Bone marrow (tissue), 2 donors: ENCODE measurements at places on chromosomes 1 and 21.

DNA sequence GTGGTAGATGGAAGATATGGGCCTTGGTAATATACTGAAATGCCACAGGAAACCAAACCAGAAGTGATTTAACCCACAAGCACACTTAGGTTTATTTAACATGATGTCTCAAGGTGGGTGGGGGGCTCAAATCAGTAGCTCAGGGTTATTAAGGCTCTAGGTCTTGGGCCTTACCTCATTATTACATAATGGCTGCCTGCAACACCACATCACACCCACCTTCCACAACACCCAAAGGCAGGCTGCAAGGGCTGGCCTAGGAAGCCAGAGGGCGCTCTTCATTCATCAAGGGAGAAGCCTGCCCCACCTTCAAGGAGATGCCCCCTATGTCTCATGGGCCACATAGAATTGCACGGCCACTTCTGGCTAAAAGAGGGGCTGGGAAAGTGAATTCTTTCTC, 6.0 kb downstream of the TFF1 start:
- DNase-seq: no peak

DNA sequence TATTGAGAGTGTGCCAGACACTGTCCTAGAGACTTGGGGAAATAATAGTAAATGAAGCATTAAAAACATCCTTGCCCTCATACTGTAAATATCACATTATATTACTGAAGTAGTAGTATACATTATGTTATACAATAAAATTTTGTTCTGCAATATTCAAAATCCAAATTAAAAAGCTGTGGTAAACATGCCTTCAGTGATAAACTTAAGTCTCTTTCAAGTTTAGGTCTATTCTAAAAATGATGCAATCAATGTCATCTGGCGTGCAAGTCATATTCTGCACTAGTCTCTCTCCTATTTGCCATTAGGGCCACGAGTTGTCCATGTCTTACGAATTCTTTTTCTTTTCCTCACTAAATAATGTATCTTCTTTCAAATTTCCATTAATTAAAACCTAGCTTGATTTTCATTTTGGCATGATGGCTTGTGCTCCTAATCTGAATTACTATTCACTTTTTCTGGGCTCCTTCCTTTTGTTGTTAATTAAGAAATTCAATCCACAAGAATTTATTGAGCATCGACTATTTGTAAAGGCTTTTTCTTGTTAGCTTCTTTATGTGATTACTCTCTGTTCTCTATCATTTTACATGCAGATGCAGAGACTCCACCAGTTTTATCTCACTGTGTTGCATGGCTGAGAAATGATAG, 130.7 kb downstream of the COQ8A start:
- no peak for DNase-seq

DNA sequence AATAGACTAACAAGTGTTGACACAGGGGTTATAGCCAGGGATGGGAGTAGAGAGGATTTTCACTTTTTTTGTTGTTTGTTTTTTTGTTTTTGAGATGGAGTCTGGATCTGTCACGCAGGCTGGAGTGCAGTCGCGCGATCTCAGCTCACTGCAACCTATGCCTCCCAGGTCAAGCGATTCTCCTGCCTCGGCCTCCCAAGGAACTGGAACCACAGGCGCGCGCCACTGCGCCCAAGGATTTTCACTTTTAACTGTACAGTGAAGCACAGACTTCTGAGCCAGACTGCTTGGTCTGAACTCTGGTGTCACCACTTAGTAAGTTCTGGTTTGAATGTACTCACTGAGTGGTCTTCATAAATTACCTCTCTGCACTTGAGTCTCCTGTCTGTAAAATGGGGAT, 40.2 kb upstream of the WASF2 start:
- DNase-seq: no peak

DNA sequence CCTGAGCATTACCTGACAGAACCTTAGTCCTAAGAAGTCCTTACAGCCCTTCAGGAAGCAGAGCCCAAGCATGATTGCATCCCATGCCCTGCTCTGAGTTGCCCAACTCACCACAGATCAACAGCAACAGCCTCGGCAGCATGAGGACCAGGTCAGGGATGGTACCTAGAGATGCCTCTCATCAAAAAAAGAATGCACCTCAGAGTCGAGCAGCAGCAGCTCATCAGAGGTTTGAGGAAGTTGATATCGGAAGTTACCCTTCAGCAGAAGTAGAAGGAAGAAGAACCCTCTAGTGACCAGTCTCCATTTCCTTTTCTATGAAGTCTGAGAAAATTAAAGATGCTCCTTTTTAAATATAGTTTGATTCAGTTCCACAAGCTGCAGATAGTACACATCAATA, at the start of gene FCRL1:
FCRL1 (minus strand) TSS at position 225 of the 400 bp plus-strand sequence; CDS start at position 142, 83 bp downstream.
- no peak for DNase-seq

DNA sequence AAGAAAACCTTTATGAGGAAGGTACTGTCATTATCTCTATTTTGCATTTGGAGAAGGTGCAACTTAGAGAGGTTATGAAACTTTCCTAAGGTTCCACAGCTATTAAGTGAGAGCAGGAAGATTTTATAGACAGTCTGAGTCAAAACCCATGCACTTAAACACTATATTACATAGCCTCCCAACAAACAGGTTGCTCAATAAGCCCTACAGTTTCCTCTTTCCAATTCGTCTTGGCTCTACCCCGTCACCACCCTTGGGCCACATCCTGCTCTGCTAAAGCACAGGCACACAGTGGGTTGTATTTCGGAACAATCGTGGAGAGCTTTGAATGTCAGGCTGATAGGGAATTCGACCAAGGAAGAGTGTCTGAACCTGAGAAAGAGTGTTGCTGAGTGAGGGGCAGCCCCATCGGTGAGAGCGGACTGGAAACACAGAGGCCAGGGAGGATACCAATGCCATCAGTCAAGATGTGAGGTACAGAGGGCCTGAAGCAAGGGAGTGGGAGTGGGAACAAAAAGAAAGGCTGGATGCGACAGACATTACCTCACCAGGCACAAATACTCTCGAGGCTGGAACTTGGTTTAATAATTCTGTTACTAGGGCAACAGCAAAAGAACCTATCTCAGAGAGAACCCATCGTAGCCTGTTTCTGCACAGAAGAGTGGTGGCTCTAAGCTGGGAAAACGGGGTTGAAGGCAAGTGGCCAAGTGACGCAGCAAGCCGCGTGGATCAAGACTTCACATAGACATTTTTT, 6.3 kb upstream of the LRRC52 start:
- no peak for DNase-seq

DNA sequence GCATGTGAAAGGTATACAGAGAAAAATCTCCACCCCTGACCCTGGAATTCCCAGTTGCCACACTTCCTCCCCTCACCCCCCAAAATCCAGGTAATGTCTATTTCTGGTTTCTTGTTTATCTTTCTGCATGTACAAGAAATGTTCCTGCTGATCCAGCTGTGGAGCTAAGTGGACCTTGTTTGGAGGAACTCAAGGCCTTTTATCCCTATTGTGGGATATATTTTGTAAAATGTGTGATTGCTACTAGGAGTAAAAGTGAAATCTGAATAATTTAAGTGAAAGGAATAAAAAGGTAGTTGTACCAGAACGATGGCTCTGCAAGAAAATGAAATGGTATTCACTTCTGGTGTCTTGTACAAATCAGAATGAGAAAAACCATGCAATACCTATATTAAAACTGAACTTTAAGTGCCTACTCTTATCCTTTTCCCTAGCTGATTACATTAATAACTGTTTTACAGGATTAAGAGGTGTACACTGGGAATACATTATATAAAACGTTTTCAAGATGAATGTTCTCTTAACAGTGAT, 3.0 kb downstream of the SPEN start:
- DNase-seq: no peak

DNA sequence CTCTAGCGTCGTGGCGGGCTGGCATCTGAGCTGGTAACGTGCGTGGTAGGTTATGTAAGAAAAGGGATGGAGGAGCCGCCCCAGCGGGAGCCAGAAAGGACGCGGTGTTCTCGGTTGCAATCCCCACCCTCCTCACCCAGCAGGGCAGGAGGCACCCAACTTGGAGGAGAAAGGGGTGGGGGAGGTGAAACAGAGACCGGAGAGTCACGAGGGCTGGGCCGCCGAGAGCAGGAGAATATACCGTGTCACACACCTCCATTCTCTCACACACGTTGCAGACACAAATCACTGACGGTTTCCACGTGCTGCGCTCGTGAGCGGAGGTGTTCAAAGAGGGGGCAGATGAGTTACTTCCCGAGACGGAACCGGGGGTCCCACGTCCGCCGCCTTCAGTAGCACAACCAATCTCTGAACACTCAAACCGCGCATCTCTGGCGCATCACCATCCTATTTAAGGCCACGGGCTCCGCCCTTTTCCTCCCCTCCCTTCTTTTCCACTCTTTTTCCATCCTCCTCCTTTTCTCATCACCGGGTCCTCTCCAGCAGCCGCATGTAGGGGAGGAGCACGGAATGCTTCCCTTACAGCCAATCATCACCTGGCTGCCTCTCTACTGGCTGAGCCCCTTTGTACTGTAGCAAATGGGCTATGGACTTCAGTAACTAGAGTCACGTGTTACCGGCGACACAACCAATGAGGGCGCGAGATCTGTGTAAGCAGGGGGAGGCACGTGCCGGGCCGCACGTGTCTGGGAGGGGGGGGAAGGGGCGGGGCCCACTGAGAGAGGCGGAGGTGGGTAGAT, at the start of gene CIART:
CIART (plus strand) TSS at position 797 of the 800 bp plus-strand sequence. CDS start 714 bp downstream, outside the sequence.
- no peak for DNase-seq

- no peak for DNase-seq
These were observed 111.8 kb upstream of the PRDX6 start for GRCh38 chr1:173365341-173365740.
